Mesenchymal stem cell (in vitro differentiated cells and primary cell): ENCODE measurements at places on chromosomes 3 and 15.

DNA sequence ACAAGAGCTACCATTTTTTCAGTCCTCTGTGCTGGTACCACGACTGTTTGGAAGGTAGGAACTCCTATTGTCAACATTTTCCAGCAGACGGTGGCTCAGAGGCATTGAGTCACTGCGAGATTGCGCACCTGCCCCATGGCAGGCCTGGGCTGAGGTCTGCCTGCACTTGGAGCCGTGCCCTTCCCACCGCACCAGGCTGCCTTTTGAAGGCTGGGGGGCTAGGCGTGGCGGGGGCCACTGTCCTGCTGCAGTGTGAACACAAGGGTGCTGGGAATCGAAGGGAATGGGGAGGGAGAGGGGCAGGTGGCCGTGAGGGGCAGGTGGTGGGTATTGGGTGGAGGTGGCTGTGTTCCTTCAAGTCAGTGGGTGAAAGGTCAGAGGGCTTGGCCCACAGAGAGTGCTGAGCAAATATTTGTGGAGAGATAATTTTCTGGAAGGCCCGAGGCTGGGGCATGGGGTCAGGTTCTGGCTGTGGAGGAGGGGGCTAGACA is 16.3 kb downstream of the SNX33 start:
- no peak for DNase-seq

- DNase-seq, result no peak
Measured at GRCh38 chr3:152282813-152283212, 14.1 kb downstream of the MBNL1 start.

- DNase-seq, result peak; percentile 27
Measured at GRCh38 chr15:31353931-31354330, 27.3 kb downstream of the KLF13 start.

DNA sequence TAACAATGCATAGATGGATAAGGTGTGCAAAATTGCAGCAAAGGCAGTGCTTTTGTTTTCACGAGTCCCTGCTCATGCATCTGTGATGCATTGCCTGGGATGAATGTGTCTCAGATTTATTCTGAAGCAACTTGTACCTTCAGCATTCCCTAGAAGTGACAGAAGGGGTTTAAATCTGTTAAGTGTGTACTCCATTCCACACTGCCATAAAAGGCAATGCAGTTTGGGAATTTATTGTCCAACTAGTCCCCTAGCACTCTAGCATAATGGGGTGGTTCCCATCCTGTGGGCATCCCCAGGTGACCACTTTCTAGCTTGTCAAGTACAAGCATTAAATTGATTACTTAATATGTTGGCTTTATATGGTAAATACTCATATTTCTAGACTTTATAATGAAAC is 306.5 kb upstream of the CBLB start:
- no peak for DNase-seq

GRCh38 chr3:149234671-149235245 is 13.1 kb upstream of the CP start:
- no peak for DNase-seq

GRCh38 chr3:69388241-69388640 is 2.4 kb upstream of the FRMD4B start:
- no peak for DNase-seq

DNA sequence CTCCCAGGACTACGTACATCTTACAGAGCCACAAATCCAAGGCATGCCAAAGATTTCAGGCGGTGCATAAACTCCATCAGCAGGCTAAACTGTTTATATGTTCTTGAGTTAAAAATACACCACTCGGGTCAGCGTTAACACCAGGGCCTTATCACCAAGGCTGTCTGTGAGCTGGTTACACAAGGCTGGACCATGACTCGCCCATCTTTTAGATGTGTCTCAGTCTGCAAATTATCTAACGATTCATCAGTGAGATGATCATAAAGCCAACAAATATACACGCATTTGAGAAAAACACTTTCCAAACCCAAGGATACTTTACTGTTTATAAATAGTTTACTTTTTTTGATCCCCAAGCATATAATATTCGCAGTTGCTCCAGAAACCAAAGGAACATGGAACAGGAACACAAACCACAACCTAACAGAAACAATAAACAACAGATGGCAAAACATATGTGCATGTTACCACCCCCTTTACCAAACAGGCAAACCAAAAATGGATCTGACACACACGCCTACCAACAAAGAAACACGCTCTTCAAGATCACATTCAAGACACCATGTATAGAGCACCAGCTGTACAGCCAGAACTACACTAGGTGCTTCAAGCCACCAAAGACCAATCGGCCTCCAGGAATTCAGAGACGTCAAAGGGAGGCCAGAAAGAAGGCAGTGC is 15.4 kb downstream of the LRIG1 start:
- DNase-seq, result peak; percentile 93

DNA sequence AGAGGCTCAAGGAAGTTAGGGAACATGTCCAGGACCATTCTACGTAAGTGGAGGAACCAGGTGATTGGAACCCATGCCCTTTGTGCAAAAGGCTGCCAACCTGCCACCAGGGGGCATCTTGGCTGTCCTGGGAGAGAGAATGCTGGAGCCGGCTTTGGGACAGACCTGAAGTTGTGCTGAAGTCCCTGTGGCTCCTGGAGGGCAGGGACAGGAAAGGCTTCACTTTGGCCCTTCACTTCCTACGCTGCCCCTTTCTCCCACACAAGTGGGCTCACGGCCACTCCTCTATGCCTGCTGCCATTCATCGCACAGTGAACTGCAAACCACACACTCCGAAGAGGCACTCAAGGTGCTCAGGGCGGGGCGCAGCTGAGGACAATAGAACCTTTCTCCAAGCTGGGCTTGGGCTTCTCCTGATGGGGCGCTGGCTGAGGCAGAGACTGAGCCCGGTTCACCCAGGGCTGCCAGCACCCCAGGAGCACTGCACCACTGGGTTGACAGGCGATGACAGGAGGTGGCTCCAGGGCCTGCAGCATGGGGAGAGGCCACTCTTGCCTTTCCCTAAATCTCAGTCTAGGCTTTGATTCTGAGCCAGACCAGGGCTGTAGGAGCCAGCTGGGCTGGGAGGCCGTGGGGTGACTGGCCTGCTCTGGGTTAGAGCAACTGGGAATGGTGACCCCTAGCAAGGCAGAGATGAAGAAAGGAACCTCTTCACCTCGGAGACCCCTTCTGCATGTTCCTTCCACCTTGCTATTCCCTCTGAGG is 8.4 kb downstream of the SHF start:
- no peak for DNase-seq

DNA sequence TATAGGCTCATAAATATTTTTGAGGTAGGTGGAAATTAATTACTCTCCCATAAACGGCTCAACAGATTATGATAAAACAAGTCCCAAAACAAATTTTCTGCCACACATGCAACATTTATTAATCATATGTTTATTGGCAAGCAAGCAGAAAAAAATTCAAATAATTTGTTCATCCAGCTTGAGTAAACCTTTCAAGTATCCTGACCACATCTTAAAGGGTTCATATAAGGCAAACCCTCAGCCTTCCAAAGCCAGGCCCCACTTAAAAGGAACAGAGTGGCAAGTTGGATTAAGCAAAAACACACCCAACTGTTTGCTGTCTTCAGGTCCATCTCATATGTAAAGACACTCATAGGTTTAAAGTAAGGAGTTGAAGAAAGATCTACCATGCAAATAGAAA is 1042.3 kb downstream of the DIPK2A start:
- DNase-seq, result no peak

DNA sequence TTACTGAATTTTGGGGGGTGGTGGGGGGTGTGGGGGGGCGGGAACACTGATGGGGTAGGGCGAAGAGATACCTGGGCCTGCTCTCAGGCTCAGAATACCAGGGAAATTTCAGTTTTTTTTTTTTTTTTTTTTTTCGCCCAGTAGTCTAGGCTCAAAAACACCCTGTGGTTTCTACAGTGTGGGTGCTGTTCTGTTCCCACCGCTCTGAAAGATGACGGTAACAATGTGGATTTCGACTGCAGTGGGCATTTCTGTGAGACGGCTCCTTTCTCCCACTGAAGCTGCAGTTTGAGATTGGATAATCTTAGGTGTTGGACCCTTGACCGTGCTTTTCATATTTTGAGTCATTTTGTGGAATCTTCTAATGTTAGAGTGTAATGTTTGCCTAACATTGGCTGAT is 143.8 kb upstream of the RGMA start:
- DNase-seq, result no peak
